Fibroblast of the aortic adventitia (primary cell): ENCODE measurements at places on chromosomes 4 and X. TPM values are rescaled to one million over a fixed set of nuclear protein-coding genes. Genes with fewer than 3 reads are reported as not detected.

MAGEA11 gene
- total RNA-seq, result not detected in 2 replicates

TCEAL9 gene
- total RNA-seq, result 225 and 327 TPM in 2 replicates

FATE1 gene
- total RNA-seq, result not detected in 2 replicates

TNMD gene
- total RNA-seq, result 0.90 TPM in 1 of 2 replicates, not detected in the other

PNCK gene
- total RNA-seq, result 0.33 TPM in 1 of 2 replicates, not detected in the other

CXCL8 gene
- total RNA-seq, result 0.98 and 2.4 TPM in 2 replicates

TMPRSS11B gene
- not detected in 2 replicates for total RNA-seq

LRAT gene
- total RNA-seq, result 0.57 TPM in 1 of 2 replicates, not detected in the other

FAM184B gene
- total RNA-seq, result not detected in 2 replicates

FAM47E gene
- 0.18 TPM in 1 of 2 replicates, not detected in the other for total RNA-seq

MAGEB2 gene
- total RNA-seq, result not detected in 2 replicates

ZFP42 gene
- total RNA-seq, result 0.09 TPM in 1 of 2 replicates, not detected in the other

MAGEB17 gene
- not detected in 2 replicates for total RNA-seq

ADAMTS3 gene
- 5.0 and 20.3 TPM in 2 replicates for total RNA-seq

FDCSP gene
- not detected in 2 replicates for total RNA-seq

ZNF732 gene
- total RNA-seq, result 0.27 and 0.57 TPM in 2 replicates

CT45A5 gene
- total RNA-seq, result not detected in 2 replicates

BMX gene
- total RNA-seq, result 0.18 and 0.90 TPM in 2 replicates

CENPVL1 gene
- 0.41 TPM in 1 of 2 replicates, not detected in the other for total RNA-seq

PASD1 gene
- total RNA-seq, result not detected in 2 replicates

NLGN4X gene
- 0.08 TPM in 1 of 2 replicates, not detected in the other for total RNA-seq

MAOB gene
- total RNA-seq, result 0.72 TPM in 1 of 2 replicates, not detected in the other

NXF2B gene
- total RNA-seq, result not detected in 2 replicates

UGT8 gene
- 0.27 and 0.33 TPM in 2 replicates for total RNA-seq

TRIM61 gene
- 1.1 and 2.5 TPM in 2 replicates for total RNA-seq

SLC9B1 gene
- 1.2 and 2.0 TPM in 2 replicates for total RNA-seq

TMEM47 gene
- 25.3 and 68.1 TPM in 2 replicates for total RNA-seq

MTNR1A gene
- not detected in 2 replicates for total RNA-seq

PRRG3 gene
- 0.45 and 0.49 TPM in 2 replicates for total RNA-seq

KLKB1 gene
- total RNA-seq, result 0.18 TPM in 1 of 2 replicates, not detected in the other

ARSD gene
- total RNA-seq, result 6.5 and 12.0 TPM in 2 replicates

MAGEB4 gene
- total RNA-seq, result not detected in 2 replicates

MTMR8 gene
- total RNA-seq, result 0.27 and 4.8 TPM in 2 replicates

NAT8L gene
- 0.09 and 0.25 TPM in 2 replicates for total RNA-seq

ADGRG2 gene
- 0.18 and 0.25 TPM in 2 replicates for total RNA-seq

IL13RA2 gene
- total RNA-seq, result 21.8 and 213 TPM in 2 replicates

CLDN34 gene
- total RNA-seq, result not detected in 2 replicates

TEX13B gene
- total RNA-seq, result not detected in 2 replicates

GPM6B gene
- total RNA-seq, result 0.57 and 10.4 TPM in 2 replicates

AR gene
- 4.8 and 6.3 TPM in 2 replicates for total RNA-seq

RBMXL3 gene
- not detected in 2 replicates for total RNA-seq

FGFBP1 gene
- total RNA-seq, result not detected in 2 replicates

CT45A10 gene
- not detected in 2 replicates for total RNA-seq

TCEAL6 gene
- not detected in 2 replicates for total RNA-seq

LIMCH1 gene
- 0.82 and 8.7 TPM in 2 replicates for total RNA-seq

GAGE12E gene
- not detected in 2 replicates for total RNA-seq

FUNDC1 gene
- total RNA-seq, result 5.6 and 18.6 TPM in 2 replicates

PPARGC1A gene
- total RNA-seq, result 0.81 and 15.9 TPM in 2 replicates

FAM133A gene
- 0.45 TPM in 1 of 2 replicates, not detected in the other for total RNA-seq

GSX2 gene
- not detected in 2 replicates for total RNA-seq

DOK7 gene
- not detected in 2 replicates for total RNA-seq

FAM47A gene
- total RNA-seq, result not detected in 2 replicates

STK32B gene
- 4.0 and 5.3 TPM in 2 replicates for total RNA-seq

PAGE2 gene
- total RNA-seq, result not detected in 2 replicates

SUPT20HL2 gene
- not detected in 2 replicates for total RNA-seq

AMER1 gene
- 2.0 and 3.6 TPM in 2 replicates for total RNA-seq

SLC7A11 gene
- 21.8 and 118 TPM in 2 replicates for total RNA-seq

SLC25A14 gene
- 9.3 and 17.2 TPM in 2 replicates for total RNA-seq
